ENCODE measurements at places on chromosomes 16 and 17.

DNA sequence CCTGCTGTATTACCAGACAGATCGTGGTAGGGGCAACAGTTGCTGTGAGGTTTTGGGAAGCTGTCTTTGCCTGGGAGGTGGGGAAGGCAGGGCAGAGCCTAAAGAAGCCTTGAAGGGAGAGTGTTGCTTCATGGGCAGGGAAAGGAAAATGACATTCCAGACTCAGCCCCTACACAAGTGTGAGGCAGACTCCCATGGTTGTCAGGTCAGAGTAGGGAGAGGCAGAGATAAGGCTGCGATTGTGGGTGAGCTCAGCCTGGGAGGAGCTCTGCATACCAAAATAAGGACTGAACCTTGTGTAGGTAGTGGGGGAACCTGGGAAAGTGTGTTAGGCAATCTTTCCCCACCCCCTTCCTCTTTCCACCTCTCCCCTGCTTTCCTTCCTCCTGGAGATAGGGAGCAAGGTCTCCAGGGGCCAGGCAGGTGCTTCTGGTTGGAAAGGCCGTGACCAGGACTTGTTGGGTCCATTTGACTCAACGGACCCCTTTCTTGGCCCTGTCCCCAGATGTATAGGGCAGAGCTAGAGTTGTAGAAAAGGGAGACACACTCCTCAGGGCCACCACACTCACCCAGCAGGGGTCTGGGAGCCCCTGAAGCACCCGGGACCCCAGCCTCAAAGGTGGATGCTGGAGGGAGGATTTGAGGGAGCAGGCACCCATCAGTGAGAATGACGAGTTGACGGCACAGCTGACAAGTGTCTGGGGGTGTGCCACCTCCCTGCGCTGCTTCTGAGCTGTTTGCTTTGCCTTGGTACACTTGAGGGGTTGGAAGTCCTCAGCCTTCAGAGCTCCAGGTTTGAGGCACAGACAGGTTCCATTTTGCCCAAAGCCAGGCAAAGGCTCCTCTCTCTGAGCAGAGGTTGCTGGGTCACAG lies 18.5 kb upstream of the TOB1 start:
- peak; percentile 91 for DNase-seq

DNA sequence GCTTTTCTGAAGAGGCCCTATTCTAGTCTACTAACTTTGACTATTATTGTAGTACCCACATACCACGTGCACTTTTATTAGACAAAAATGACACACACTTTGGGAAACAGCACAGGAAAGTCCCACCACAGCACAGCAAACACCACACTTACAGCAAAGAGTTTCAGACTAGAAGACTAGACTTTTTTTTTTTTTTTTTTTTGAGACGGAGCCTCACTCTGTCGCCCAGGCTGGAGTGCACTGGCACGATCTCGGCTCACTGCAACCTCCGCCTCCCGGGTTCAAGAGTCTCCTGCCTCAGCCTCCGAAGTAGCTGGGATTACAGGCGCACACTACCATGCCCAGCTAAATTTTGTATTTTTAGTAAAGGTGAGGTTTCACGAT lies 20.1 kb downstream of the YWHAE start:
- no peak for DNase-seq

- no peak for DNase-seq
These were observed 158.0 kb downstream of the ZFHX3 start for GRCh38 chr16:72889616-72890582.

DNA sequence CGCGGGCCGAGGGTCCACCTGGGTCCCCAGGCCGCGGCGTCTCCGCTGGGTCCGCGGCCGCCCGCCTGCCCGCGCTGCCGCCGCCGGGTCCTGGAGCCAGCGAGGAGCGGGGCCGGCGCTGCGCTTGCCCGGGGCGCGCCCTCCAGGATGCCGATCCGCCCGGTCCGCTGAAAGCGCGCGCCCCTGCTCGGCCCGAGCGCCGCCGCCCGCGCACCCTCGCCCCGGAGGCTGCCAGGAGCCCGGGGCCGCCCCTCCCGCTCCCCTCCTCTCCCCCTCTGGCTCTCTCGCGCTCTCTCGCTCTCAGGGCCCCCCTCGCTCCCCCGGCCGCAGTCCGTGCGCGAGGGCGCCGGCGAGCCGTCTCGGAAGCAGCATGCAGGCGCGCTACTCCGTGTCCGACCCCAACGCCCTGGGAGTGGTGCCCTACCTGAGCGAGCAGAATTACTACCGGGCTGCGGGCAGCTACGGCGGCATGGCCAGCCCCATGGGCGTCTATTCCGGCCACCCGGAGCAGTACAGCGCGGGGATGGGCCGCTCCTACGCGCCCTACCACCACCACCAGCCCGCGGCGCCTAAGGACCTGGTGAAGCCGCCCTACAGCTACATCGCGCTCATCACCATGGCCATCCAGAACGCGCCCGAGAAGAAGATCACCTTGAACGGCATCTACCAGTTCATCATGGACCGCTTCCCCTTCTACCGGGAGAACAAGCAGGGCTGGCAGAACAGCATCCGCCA lies 504 bp downstream of the FOXC2 start:
- peak; percentile 70 for DNase-seq

DNA sequence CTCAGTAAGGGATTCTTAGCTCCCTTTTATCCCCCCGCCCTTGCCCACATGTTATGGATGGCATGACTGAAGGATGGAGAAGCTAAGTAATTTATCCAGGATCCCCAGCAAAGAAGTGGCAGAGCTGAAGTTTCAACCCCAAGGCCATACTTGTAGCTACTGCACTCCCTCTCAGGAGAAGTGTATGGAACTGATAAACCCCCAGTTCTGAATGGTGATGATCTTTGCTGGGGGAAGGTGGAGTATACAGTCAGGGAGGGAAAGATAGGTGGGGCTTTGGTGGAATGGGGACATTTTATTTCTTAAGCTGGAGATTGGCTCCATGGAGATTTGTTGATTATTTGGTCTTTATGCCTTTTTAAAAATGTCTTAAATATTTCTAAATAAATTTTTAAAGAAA lies 58.3 kb downstream of the TNRC6C start:
- no peak for DNase-seq

- DNase-seq, result peak; percentile 10
These were observed 13.8 kb downstream of the CLUAP1 start for GRCh38 chr16:3514621-3515020.

- no peak for DNase-seq
These were observed 1.7 kb downstream of the ANKS4B start for GRCh38 chr16:21235199-21235585.

DNA sequence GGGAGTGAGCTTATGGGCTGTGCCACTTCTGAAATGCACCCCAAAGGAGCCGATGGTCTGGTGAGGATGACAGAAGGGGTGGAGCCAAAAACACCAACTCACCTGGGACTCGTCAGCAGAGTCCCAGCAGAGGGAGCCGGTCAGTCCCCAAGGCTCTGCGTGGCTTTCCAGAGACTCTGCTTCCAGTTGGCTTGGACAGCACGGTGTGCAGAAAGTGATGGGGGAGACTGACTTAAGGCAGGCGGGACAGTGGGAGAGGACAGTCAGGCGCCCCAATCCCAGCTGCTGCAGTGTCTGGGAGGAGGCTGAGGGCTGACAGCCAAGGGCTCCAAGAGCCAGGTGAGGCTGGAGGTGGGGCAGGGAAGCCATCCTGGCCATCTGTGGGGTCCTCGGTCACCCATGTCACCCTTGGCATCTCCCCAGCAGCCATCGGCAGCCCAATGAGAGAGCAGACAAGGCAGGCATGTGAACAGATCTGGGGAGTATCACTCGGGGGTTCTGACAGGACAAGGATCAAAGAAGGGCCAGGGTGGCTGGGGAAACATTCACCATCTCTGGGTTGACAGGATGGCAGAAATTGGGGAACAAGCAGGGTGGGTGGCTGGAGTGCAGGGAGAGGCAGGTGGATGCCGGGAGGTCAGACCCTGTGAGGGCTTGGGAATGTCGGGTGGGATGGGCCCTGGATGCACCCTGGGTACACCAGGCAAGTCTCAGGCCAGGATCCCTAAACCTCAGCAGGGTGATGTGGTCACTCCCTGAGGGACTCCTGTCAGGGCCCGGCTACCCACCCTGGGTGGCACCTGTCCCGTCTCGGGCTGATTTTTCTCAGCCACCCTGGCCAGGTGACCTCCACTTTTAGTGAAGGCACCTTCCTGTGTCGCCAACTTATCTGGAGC lies 8.9 kb upstream of the KRTAP17-1 start:
- peak; percentile 75 for DNase-seq

GRCh38 chr16:84889066-84889465 lies 69.3 kb downstream of the CRISPLD2 start:
- DNase-seq, result no peak

GRCh38 chr17:74455025-74455545 lies 11.3 kb upstream of the CD300A start:
- DNase-seq, result peak; percentile 60

DNA sequence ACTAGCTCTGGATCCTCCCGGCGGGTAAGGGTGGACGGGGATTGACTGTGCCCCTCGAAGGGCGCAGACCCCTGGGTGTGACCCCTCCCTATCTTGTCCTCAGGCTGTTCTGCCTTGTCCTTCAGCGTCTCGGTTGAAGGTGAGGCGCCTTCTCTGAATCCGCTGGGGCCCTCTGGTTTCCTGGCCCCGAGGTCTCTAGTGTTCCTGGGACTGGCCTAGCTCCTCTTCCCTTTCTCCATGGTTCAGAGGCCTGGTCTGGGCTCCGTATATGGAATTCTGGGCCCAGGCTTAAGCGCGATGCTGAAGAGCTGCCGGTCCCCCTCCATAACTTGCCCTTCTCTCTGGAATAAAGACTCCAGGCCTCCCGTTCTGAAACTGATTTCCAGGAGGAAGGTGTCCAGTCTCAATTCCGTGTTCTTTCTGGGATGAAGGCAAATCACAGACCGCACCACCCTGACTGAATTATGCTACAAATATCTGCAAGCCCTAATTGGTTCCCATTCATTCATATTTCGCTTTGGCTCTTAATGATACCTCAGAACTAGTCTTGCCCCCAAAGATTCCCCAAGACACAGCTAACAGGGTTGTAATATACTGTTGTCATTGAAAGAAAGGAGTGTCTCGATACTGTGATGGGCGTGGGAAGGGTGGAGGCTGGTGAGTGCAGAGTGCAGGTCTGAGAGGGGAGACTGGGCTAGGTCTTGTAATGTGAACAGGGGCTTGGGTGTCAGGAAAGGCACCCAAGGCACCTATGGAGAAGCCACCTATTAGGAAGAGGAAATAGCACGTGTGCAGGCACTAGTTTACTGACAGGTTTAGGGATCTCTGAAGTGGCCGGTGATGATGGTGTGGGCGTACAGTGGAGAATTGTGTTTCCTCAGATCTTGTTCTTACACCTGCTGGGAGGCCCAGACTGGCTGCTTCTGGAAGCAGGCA lies 851 bp downstream of the EDC4 start:
- DNase-seq, result no peak

DNA sequence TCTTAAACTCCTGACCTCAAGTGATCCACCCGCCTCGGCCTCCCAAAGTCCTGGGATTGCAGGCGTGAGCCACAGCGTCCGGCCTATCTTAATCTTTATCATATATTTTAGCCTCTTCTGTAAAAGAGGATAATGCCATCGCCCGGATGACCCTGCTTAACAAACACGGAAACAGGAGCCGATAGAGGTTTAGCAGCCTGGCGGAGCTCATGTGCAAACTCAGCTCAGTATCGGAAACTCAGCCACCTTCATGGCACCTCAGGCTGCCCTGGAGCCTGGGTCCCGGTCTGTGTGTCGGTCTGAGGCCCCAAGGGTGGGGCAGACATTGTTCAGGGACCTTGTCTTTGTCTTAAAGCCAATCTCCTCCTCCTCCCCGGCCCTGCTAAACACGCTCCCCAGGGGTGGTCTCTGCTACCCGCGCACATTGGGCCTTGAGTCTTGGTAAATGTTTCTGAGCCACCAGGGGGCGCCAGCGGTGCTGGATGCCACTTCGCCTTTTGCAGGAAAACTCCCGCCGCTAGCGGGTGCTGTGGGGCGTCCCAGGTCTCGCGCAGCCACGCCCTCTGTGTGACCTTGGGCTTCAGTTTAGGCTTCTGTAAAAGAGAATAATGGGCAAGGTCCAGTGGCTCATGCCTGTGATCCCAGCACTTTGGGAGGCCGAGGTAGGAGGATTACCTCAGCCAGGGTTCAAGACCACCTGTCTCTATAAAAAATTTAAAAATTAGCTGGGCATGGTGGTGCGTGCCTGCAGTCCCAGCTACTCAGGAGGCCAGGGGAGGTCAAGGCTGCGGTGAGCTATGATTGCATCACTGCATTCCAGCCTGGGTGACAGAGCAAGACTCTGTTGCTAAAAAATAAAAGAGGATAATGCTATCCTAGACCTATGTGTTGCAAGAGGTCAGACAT lies 2.7 kb downstream of the CETP start:
- peak; percentile 90 for DNase-seq

DNA sequence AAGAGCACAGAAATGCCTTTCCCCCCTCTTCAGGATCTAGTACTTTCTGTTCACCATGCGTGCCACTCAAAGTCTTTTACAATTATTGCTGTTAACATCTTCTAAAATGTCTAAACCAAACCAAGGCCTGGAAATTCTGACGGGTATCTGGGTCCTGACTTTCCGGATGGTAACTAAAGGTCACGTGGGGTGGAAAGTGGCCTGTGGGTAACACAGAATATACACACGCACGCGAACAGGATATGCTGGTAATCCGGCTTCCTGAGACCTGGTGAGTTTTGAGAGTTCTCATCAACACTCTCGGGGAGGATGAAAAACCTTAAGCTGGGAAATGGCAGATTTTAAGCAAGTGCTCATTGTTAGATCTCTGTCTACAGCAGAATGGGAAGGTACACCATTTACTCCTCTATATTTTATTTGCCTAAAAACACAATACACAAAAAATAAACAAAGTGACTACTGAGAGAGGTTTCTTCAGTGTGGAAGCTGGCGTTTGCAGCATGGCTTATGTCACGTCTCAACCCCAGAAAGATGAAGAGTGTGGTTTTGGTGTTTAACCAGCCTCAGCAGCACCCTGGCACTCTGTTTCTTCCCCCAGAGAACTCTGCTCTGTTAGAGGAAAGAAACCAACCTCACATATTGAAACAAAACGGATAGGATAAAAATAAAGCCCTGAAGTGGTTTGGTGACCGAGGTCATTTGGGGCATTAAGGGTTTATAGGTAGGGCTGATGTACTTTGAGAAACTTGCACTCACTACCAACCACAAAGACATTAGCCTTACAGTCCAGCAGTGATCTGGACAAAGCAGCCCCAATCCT lies 37.3 kb downstream of the SMG6 start:
- DNase-seq, result no peak

GRCh38 chr16:12157517-12158093 lies 181.1 kb downstream of the SNX29 start:
- no peak for DNase-seq

DNA sequence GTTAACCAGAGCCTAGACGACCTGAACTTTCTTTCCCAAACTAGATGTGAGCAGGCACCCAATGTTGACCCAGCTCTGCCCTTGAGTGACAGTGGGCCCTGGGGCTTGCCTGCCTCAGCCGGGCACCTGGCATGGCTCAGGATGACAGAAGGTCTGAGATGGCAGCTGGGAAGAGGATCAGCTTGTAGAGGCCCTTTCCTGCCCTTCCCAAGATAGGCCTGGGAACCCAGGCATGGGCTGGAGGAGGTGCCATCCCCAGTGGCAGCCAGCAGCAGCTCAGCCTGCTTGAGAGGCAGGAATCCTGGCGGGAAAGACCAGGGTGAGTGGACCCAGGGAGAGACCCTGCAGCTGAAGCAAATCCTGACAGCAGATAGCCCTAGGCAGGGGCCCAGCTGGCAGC lies 59.1 kb downstream of the PIPOX start:
- DNase-seq, result no peak
